ENCODE measurements at places on chromosomes 6 and 20.
A peak's percentile ranks its signal among the peaks of the same experiment; 100 is the strongest.

DNA sequence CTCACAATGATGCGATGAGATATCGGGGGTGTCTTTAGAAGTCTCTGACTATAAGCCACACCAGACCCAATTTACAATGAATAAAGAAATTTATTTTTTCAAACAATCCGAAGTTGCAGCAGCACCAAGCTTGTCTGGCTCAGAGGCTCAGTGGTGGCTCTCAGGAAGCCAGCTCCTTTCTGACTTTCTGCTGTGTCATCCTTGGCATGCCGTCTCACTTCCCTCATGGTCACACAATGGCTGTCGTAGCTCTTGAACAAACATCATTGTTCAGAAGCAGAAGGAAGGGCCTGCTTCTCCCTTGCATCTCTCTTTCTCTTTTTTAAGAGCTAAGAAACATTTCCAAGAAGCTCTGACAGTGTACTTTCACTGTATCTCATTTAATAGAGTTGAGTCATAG lies 299.0 kb downstream of the DOK5 start:
- DNase-seq: no peak

DNA sequence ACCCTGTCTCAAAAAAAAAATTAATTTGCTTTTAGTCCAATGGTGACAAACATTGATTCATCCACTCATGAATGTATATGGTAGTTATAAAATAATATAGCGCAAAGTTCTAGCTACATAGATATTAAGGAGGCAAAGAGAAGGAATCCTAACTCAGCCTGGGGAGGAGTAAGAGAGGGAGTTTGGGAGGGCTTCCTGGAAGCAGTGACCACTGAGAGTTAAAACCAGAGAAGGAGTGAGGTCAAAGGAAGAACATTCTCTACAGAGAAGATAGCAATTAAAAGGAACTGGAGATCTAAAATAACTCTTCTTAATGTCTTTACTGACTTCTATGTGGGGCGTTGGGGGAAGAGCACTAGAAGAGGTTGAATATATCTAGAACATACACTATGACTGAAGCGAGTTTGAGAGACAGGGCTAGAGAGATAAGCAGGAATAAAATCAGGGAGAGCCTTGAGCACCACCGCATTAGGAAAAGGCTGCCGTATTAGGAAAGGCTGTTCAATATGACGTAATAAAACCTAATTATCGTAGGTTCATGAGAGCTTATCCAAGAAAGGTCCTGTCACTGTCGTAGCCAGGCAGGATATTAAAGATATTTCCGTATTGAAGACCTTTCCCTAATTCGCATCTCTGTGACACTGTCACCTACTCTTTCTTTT lies 81.8 kb upstream of the CNKSR3 start:
- no peak for DNase-seq

- DNase-seq: no peak
These were observed 166.0 kb downstream of the VEGFA start for GRCh38 chr6:43935921-43936439.

DNA sequence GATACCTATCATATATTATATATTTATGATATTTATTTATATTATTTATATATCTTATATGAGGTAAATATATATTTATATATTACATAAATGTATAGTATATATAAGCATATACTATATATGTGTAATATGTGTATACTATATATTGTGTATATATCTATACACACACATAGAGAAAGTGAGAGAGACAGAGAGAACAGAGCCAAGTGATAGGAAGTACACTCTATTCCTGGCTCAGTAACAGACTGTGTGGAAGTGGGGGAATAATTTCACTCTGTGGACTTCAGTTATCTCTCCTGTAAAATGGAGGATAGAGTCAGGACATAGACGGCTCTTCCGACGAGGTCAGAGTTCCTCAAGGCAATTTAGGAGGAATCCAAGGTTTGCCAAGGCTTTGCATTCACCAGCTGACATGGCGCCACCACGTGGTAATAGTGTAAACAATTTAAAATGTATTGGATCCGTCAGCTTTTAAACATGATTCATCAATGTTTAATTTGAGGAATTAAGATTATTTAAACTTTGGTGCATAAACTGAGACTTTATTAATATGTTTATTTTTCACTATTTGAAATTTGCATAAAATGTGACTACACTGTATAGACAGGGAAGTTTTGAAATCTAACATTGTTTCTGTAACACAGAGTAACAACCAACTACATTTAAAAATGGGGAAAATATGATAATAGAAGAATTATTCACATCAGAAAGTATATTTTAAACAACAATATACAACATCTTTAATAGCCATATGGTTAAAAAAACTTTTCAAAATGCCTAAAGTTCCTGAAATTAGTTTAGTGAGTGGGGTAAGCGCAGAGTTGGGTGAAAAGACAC lies 75.4 kb upstream of the TMEM244 start:
- DNase-seq: peak; percentile 56

- DNase-seq: no peak
These were observed 111.5 kb downstream of the LCA5 start for GRCh38 chr6:79425589-79426311.

GRCh38 chr6:35341557-35341956 lies 801 bp upstream of the PPARD start:
- DNase-seq: no peak

DNA sequence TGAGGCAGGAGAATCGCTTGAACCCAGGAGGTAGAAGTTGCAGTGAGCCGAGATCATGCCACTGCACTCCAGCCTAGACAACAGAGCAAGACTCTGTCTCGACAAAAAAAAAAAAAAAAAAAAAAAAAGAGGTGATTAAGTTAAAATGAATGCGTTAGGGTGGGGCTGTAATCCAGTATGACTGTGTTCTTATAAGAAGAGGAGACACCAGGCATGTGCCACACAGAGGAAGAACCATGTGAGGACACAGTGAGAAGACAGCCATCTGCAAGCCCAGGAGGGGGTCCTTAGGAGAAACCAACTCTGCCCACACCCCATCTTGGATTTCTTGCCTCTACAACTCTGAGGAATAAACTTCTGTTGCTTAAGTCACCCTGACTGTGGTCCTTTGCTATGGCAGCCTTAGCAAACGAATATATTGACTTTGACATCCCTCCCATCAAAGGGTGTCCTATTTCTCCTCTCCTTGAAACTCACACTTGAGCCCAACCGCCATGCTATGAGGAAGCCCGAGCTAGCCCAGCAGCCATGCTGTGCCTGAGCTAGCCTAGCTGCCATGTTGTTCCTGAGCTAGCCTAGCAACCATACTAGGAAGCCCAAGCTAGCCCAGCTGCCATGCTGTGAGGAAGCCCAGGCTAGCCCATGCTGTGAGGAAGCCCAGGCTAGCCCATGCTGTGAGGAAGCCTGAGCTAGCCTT lies 15.8 kb upstream of the PPP1R16B start:
- no peak for DNase-seq

- no peak for DNase-seq
These were observed 46.9 kb downstream of the UST start for GRCh38 chr6:148793721-148794120.

DNA sequence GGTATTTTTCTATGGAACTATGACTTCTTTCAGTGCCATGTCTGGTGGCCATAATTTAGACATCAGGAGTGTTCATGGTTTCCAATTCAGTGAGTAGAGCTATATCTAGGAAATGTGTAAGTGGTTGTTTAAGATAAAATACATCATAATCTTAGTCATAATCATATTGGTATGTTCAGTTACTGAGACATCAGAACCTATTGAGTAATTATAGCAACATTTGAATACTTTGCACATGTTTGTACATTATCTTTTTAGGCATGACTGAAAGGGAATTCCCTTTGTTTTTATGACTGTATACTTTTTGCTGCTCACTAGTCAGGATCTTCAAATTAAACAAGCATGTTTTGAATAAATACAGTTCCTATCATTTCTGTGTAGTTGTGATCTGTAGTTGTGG lies 64.0 kb downstream of the STXBP5 start:
- DNase-seq: no peak

GRCh38 chr6:142075516-142076101 lies 57.1 kb upstream of the GJE1 start:
- no peak for DNase-seq

- DNase-seq: no peak
These were observed 21.0 kb downstream of the PTK7 start for GRCh38 chr6:43097098-43097489.

DNA sequence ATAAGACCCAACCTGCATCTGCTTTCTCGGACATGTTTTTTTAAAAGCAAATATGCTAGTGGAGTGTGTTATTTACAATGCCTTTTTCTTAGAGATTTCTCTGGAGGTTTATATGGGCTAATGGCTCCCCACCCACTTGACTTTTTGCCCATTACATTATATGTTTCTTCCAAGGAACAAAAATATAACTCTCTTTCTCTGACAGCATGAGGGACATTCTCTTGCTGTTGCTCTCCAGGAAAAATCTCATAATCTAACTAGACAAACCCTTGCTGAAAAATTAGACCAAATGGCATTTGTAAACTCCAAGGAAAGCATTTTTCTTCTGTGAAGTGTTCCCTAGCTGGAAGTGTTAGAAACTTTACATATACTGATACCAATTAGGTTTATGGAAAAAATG lies 213.7 kb downstream of the PRL start:
- DNase-seq: no peak

GRCh38 chr6:119226089-119226488 lies 123.5 kb downstream of the MAN1A1 start:
- DNase-seq: no peak

GRCh38 chr6:89542081-89542857 lies 96.3 kb downstream of the LYRM2 start:
- no peak for DNase-seq

- no peak for DNase-seq
These were observed 19.7 kb downstream of the RBL1 start for GRCh38 chr20:37075932-37076685.

DNA sequence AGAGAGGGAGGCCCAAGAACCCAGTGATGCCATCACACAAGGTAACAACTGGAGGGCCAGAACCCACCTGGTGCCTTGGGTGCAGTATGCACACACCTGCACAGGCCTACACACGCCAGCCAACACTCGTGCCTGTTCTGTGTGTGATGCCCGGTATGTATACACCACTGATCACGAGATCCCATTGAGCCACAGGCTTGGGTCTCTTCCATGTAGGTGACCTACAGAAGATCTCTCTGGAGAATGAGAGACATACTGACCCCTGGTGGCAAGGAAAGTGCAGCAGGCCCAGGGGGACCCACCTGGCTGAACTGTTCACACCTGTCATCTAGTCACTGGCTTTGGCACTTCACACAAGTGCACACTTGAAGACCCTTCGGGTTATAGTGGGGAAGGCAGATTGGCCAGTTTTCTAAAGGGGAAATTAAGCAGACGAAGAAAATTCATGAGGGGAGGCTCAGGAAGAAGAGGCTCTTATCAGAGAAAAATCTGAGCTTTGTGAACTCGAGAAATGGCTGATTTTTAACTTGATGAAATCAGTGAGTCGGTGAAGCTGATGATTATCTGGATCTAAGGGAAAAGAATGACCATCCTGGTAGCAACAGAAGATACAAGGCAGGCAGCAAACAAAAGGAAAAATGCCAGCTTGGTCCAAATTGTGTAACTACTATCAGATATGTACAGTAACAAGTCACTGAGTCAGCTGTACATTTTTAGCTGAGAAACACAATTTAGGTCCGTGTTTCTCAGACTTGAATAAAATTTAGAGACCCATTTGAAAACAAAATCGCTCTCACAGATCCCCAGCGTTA lies 69.1 kb upstream of the PBOV1 start:
- no peak for DNase-seq

DNA sequence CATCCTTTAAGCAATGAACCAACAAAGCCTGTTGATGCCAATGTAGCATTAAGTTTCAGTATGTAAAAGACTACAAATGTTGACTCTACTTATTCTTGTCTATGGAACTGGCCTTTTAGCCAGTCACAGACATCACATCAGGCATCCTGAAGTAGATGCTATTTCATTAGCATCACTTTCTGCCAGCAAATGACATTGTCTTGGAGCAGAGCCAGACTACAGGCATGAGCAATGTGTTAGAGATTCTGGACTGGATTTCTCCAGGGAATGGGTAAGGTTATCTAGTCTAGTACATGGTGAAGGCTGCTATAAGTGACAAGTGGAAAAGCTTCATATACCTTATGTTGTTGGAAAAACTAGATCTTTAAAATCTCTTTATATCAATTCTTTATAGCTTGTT lies 142.9 kb downstream of the ADGRB3 start:
- no peak for DNase-seq

GRCh38 chr20:46631874-46632446 lies 19.3 kb downstream of the SLC13A3 start:
- DNase-seq: no peak

DNA sequence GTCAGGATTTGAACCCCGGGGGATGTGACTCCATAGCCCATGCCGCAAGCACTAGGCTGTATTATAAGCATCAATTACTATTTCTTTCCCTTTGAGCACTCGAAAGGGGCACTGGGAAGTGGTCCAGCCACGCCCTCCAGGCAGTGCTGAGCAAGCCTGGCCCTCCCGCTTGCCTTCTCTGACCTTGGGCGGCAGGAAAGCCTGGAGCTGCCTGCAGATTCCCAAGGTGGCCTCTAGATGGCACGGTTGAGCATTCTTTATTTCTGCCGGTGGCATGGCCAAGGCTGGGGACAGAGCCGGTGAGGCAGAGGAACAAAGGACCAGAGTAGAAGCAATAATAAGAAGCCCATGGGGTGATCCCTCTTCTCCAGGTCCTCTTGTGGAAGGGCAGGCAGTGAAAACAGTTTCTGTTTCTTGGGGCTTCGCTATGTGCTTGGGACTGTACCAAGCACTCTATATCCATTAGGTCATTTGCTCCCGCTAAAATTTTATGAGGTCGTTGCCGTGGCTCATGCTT lies 32.0 kb downstream of the ARHGAP40 start:
- DNase-seq: peak; percentile 79

DNA sequence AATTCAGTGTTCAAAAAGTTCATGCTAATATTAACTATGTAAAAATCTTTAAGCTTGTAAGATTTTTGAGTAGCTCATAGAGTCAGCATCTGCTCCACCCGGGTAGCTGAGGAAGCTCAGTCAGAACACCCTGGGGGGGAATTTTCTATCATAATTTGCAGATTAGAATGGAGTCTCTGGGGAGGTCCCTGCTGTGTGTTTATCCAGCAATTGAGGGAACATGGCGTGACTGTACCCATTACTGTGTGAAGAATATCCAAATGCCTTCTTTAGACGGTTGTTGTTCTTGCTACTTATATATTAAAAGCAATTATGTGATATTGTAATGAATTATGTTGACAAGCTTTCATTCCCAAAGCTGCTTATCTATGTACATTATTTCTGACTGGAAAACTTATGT lies 64.8 kb downstream of the AIG1 start:
- no peak for DNase-seq

GRCh38 chr6:17870300-17871188 lies 116.9 kb downstream of the KIF13A start:
- DNase-seq: no peak

- no peak for DNase-seq
These were observed 450.7 kb upstream of the OPRM1 start for GRCh38 chr6:153588330-153588729.

DNA sequence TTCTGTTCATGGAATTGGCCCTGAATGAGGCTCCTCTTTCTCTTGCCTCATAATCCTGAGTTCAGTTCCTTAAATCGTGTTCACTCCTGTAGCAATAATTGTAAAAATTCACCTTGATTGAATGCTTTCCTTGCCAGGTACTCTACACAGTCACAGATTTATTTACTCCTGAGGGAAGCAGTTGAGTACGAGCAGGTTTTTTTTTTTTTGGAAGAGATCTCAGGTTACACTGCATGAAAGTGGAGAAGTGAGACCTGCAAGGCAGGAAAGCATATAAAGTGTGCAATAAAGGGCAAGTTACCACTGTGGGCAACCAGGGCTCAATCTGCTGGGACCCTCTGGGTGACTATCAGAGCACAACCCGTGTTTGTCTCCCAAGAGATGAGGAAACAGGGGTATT lies 93.0 kb upstream of the DOK5 start:
- no peak for DNase-seq
